Smooth muscle cell of the umbilical artery (primary cell): ENCODE measurements at places on chromosomes 16 and 17. TPM values are rescaled to one million over a fixed set of nuclear protein-coding genes. Genes with fewer than 3 reads are reported as not detected.

Gene GRAP
- under 0.01 and 0.23 TPM in 2 replicates for total RNA-seq

Gene CACNG5
- total RNA-seq: not detected in 2 replicates

Gene OR2C1
- under 0.01 and 0.14 TPM in 2 replicates for total RNA-seq

Gene USP43
- total RNA-seq: under 0.01 TPM in 1 of 2 replicates, not detected in the other

Gene CAMKK1
- total RNA-seq: 7.7 and 12.6 TPM in 2 replicates

Gene HOXB1
- total RNA-seq: not detected in 2 replicates

Gene PTX4
- not detected in 2 replicates for total RNA-seq
